ENCODE measurements at places on chromosomes 4 and X.

DNA sequence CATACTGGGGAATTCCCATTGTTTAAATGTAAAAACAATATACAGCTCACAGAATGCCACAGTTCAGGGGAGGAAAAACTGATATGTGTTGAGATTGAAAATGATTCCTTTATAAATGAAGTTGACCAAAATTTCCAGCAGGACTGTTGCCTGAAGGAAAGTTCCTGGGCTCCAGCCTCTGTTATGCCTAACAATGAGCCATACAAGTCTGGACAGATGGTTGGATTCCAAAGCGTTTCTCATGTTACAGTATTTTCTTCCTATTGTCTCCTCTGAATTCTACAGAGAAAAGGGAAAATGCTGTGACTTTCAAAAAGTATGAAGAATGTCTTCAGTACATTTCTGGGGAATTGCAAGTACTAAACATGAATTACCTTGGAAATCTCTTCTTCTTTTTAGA, 73.3 kb downstream of the ALPK1 start:
- H3K27me3 ChIP-seq: no peaks in the 10 kb centered on the region
- H3K4me3 ChIP-seq: no peak overlapping the region
- no peak for DNase-seq

DNA sequence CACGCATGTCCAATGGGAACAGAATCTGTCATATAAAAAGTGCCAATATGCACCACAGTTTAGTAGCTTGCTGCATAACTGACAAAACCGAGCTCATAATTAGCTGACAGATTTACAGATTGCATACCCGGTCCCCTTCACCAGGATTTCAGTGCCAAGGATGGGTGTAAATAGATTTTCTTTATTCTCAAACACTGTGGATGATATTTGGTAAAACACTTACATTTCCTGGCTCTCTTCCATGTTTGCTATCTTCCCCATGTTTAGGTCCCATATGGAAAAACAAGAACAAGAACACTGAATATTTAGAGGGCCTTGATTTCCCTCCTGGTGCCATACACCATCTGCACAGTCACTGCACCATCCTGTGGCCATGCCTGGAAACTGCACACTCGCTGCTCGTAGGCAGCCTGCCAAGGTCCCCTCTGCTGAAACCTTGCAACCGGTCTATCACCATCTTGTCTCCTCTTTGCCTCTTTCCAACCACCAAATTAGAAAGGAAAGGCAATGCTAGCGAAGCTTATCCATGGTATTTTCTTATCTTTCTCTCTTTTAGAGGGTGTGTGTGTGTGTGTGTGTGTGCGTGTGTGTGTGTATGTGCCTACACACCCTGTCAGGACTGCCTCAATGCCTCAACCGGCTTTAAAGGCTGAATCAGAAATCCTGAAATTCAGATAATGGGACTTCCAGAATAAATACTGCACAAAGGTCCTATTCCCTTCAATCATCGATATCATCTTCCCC, 124.2 kb upstream of the MBNL3 start:
- no peak overlapping the region for H3K27ac ChIP-seq
- no peak overlapping the region for H3K4me3 ChIP-seq

DNA sequence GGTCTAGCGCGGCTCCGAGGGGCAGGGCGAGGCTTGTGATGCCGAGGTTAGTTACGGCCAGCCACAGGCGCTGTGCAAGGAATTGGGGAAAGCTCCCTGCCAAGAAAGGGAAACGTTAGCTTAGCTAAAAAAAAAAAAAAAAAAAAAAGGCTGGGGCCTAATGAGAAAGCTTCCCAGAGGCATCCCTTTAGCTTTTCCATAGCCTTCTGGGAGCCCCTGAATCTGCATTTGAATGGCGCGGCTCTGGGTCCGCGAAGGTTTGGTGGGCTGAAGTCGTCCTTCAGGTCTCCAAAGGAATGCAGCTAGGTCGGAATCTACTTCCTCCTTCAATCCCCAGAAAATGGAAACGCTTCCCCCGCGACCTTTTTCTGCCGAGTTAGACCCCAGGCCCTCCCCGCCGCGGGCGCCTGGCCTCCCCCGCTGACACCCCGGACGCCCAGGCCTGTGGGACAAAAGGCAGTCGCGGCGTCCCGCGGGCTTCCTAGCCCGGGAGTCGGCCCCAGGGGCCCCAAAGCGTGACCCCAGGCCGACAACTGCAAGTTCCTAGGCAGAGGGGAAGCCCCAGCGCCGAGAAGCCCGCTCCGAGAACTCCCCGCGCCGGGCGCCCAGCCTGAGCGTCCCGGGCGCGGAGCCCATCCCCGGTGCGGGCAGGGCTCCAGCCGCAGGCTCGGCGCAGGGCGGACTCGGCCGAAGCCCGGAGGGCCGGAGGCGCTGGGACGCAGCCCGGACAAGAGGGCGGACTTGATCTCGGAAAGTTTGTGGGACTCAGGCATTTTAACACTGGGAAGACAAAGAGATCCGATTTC, 605 bp upstream of the FAT1 start:
- no peaks in the 10 kb centered on the region for H3K36me3 ChIP-seq
- H3K4me3 ChIP-seq: peak overlapping the region; percentile 77
- DNase-seq: peak; percentile 76
- no peaks in the 10 kb centered on the region for H3K4me1 ChIP-seq
- H3K27me3 ChIP-seq: no peaks in the 10 kb centered on the region

DNA sequence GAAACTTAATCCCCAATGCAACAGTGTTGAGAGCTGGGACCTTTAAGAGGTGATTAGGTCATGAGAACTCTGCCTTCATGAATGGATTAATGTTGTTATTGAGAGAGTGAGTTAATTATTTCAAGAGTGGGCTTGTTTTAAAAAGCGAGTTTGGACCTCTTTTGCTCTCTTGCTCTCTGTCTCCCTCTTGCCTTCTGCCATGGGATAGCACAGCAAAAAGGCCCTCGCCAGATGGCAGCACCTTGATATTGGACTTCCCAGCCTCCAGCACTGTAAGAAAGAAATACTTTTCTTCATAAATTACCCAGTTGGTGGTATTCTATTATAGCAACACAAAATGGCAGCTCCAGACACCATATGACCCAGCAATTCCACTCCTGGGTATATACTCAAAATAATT, 7.0 kb upstream of the ATP6AP2 start:
- no peaks in the 10 kb centered on the region for H3K4me1 ChIP-seq
- H3K27me3 ChIP-seq: no peaks in the 10 kb centered on the region
- no peak overlapping the region for H3K27ac ChIP-seq
- no peak for DNase-seq
- H3K36me3 ChIP-seq: no peaks in the 10 kb centered on the region

DNA sequence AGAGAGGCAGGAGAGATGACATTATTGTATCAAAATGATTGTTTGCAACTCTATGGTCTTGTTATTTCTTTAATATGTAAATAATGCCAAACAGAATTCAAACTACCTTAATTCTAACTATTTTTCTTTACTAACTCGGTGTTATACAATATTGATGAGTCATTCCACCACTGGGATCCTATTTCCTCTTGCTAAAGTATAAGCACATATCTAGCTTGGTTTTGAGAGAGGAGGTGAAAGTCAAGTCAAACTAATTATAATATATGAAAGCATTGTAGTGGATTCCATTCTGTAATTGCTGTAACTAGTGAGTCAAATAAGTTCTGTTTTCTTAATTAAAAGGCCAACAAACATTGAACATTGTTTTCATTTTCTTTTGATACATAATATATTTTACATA, 837.6 kb downstream of the PDHA2 start:
- no peaks in the 10 kb centered on the region for H3K36me3 ChIP-seq
- no peaks in the 10 kb centered on the region for H3K4me1 ChIP-seq
- no peak overlapping the region for H3K27ac ChIP-seq
- H3K4me3 ChIP-seq: no peak overlapping the region
- H3K27me3 ChIP-seq: no peaks in the 10 kb centered on the region

DNA sequence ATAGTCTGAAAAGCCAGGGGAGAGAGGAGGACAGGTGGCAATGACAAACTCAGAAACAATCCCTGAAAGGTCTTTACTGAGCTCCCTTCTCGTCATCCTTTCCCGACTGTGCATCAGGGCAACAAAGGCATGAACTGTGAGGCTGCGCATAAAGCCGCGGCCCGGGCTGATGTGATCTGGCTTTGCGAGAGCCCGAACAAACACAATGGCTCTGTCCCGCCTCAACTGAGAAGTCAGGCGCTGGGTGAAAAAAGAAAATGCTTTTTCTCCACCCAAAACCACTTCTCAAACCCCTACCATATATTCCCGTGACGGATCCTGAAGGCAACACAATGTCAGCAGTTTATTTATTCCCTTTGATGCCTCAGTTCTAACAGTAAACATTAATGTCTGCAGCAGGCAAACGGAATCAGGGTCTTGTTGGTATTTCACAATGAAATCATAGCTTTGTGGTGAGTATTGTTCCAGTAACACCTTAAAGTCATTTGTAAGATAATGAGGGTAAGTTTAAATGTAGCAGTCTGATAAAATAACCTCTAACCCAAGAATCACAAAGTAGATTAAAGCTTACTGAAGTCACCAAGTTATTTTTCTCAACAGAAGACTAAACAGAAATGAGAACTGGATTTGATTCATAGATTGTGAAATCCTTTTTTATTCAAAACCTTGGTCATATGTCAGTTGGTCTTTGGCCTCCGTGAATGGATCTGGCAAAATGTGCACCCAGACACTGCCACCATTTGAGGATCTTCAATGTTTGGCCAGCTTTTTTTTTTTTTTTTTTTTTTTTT, 67.4 kb downstream of the APBB2 start:
- DNase-seq: no peak
- H3K36me3 ChIP-seq: no peaks in the 10 kb centered on the region
- peak overlapping the region; percentile 32 for H3K27ac ChIP-seq
- H3K4me3 ChIP-seq: no peak overlapping the region
- no peaks in the 10 kb centered on the region for H3K27me3 ChIP-seq

DNA sequence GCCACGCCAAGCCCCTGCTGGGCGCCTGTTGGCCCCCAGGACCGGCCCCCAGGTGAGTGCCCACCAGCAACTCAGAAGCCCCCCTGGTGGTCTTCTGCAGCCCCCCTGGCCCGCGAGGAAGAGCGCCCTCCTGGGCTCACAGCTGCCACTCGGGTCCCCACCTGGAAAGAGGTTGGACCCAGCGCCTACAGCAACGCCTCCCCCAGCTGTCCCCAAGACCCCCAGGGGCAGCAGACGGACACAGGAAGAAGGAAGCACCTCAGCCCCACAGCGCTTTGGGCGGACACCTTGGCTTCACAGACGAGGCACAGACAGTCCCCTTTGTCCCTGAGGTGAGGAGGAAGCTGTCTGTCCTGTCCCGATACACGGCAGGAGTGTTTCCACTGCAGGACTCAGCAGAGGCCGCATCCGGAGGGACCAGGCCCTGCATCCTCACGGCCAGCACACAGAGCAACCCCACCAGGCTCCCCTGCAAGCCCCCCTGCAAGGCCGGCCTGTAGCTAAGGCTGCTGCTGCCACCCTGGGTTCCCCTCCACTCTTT, 115.6 kb upstream of the NKX1-1 start:
- DNase-seq: no peak
- no peak overlapping the region for H3K4me3 ChIP-seq
- H3K27me3 ChIP-seq: peaks cover 29% of the 10 kb centered on the region
- H3K27ac ChIP-seq: no peak overlapping the region
- H3K36me3 ChIP-seq: no peaks in the 10 kb centered on the region
- H3K4me1 ChIP-seq: no peaks in the 10 kb centered on the region

- H3K27me3 ChIP-seq: no peaks in the 10 kb centered on the region
- DNase-seq: no peak
- no peaks in the 10 kb centered on the region for H3K4me1 ChIP-seq
- no peaks in the 10 kb centered on the region for H3K36me3 ChIP-seq
- H3K27ac ChIP-seq: no peak overlapping the region
- no peak overlapping the region for H3K4me3 ChIP-seq
Measured at GRCh38 chrX:50827996-50828395, 14.0 kb upstream of the SHROOM4 start.

DNA sequence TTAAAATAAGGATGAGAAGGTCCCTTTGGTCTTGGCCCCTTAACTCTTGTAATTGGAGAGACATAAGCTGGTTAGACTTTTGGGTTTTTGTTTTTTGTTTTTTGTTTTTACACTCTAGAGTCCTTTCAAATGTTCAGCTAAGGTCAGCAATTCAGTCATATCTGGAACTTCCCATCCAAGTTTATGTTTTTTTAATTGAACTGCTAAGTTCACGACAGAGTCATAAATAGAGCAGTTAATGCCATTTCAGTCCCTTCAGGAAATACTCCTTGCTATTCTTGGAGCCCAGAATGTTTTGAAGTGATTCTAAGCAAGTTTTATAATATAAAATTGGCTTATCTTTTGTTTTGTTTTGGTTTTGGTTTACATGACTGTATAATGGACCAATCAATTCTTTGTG, 329.4 kb upstream of the PABPC4L start:
- H3K27ac ChIP-seq: no peak overlapping the region
- H3K36me3 ChIP-seq: no peaks in the 10 kb centered on the region
- no peak overlapping the region for H3K4me3 ChIP-seq
- H3K27me3 ChIP-seq: no peaks in the 10 kb centered on the region
- DNase-seq: no peak
- H3K4me1 ChIP-seq: no peaks in the 10 kb centered on the region

DNA sequence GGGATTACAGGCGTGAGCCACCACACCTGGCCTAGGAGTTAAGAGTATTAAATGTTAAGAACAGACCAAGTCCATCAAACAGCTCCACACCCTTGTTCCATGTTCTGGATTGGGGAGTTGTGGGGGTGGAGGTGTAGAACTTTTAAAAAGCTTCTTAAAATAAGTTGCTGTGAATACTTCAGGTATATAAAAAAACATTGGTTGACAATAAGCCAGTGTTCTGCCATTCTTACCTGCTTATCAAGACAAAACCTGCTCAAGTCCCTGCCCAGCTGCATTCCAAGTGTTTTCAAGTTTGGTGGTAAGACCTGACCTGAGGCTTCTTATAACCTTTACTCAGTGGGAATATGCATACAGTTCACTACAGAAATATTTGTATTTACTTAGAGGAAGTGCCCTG, 6.4 kb downstream of the RBM3 start:
- no peaks in the 10 kb centered on the region for H3K27me3 ChIP-seq
- H3K27ac ChIP-seq: no peak overlapping the region
- peaks cover 36% of the 10 kb centered on the region for H3K36me3 ChIP-seq
- no peak for DNase-seq
- peaks cover 6% of the 10 kb centered on the region for H3K4me1 ChIP-seq
- H3K4me3 ChIP-seq: no peak overlapping the region

DNA sequence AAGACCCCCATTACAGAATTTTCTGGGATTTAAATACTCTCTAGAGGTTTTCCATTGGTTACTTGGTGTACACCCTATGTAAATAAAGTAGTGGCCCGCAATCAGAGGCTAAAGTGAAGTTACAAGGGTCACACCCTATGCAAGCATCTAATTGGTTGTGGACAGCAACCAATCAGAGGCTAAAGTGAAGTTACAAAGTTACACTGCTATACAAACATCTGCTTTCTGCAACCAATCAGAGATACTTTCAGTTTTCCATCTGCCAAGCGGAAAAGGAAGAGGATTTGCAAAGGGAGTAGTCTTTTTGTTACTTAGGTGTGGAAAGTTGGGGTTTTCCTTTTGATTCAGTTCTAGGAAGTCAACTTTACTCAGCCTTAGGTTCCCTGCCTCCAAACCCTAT, 2.0 kb upstream of the ATRX start:
- no peaks in the 10 kb centered on the region for H3K36me3 ChIP-seq
- H3K27ac ChIP-seq: peak overlapping the region; percentile 32
- DNase-seq: no peak
- H3K4me3 ChIP-seq: peak overlapping the region; percentile 30
- no peaks in the 10 kb centered on the region for H3K4me1 ChIP-seq

All from heart left ventricle (tissue), 16 donors.